Activated CD4-positive, alpha-beta T cell treated with anti-CD3 and anti-CD28 coated beads, Interleukin-2, amount 10 ng/mL, durations not matched to agents 24 days and 14 days (primary cell): ENCODE measurements at places on chromosomes 7 and 10. TPM values are rescaled to one million over a fixed set of nuclear protein-coding genes. Genes with fewer than 3 reads are reported as not detected.
A peak's percentile ranks its signal among the peaks of the same experiment; 100 is the strongest.

GRCh38 chr10:98253499-98253898 is 14.5 kb downstream of the LOXL4 start:
- DNase-seq: peak; percentile 49

Gene TSPAN12
- total RNA-seq: not detected in 2 replicates

GRCh38 chr7:74002474-74003017 is 25.4 kb upstream of the ELN start:
- DNase-seq: peak; percentile 70

Gene PTTG1IP2
- total RNA-seq: not detected in 2 replicates

- no peak for DNase-seq
These were observed 729.2 kb downstream of the LRMDA start for GRCh38 chr10:76160446-76161300.

DNA sequence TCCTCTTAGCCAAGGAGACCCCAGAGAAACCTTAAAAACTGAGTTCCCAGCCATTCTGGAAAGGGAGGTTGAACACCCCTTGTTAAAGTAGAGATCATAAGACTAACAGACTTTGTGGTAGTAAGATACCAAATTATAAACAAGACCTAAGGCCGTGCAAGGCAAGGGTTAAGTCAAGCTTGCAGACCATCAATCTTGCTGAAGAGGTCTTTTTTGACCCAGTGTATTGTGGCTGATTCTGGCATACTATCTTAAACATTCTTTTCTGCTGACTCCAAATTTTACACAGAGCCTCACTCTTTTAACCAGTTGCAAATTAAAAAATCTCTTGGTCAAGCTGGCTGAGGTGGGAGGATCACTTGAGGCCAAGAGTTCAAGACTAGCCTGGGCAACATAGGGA is 1.2 kb upstream of the TBRG4 start:
- no peak for DNase-seq

Gene TRPV5
- total RNA-seq: not detected in 2 replicates

Gene GPR26
- not detected in 2 replicates for total RNA-seq

Gene HKDC1
- total RNA-seq: 0.07 and 0.09 TPM in 2 replicates

DNA sequence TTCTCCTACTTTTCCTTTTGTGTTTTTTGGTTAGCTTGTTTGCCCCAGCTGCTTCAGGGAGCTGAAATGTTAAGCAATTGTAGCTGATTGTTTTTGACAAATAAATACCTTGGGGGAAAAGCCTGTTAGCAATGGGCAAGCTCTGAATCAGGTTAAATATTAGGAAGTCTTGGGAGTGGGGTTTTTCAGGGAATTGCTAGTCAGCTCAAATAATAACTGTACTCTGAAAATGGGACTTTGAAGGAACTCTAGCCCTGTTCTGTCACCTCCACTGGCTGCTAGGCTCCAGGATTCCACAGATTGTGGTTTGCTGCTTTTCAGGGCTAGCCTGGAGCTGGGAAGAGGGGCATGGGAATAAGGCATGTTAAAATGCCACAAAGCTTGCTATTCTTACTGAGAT is 39.5 kb downstream of the ADK start:
- no peak for DNase-seq

Gene UBTD1
- total RNA-seq: 1.8 and 2.1 TPM in 2 replicates

GRCh38 chr10:79129361-79129997 is 60.7 kb downstream of the ZMIZ1 start:
- DNase-seq: no peak

GRCh38 chr10:9875353-9875752 is 1142.3 kb upstream of the CELF2 start:
- DNase-seq: no peak

DNA sequence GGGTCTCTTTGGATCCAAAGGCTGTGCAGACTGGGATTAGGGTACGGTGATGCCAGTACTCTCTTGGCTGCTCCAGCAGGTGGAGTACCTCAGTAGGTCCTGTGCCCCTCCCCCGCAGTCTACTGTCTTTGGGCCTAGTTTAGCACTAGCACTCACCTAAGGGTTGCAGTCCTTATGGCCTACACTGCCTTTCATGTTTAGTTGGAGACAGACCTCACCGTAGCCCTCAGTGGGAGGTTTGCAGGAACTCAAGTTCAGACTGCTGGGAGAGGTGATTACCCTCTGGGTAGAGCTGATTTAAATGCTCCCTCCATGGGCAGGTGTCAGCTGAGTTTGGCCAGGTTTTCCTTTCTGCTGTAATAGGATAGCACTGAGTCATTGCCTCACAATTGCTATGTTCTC is 210.8 kb upstream of the TMEM196 start:
- no peak for DNase-seq

DNA sequence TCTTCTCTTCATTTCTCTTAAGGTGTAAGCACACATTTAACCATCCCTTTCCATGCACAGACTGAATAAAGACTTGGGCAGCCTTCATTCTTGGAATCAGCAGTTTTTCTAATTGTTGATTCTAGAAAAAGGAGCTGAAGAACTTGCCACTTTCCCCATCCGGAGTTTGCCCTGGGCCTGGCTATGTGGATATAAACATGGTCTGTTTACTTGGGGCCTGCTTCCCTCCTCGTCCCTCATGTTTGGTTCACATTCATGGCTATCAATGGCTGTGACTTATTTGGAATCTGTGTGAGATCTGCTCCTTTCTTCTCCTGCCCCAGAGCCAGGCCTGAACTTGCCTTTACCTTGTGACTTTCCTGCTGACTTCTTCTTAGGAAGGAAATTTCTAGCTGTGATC is 199.3 kb downstream of the LRMDA start:
- no peak for DNase-seq

- DNase-seq: no peak
These were observed 15.3 kb upstream of the ADD3 start for GRCh38 chr10:109992485-109992884.

Gene SUN3
- total RNA-seq: not detected in 2 replicates

DNA sequence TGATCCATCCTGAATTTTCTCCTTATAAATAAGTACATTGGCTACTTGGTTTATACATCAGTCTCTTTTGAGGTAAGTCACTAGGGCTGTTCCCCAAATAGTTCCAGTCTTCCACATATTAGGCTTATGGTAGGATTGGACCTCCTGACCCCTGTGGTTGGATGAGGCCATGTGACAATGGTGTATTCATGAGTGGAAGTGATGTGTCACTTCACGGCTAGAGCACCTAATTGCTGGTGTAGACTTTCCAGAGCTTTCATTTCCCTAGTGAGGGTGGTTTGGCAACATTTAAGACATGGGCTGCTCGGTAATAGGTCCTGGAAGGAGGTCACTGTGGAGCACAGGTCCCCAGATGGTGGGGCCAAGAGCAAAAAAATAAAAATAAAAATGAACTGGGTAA is 141.2 kb upstream of the ABCB5 start:
- no peak for DNase-seq

DNA sequence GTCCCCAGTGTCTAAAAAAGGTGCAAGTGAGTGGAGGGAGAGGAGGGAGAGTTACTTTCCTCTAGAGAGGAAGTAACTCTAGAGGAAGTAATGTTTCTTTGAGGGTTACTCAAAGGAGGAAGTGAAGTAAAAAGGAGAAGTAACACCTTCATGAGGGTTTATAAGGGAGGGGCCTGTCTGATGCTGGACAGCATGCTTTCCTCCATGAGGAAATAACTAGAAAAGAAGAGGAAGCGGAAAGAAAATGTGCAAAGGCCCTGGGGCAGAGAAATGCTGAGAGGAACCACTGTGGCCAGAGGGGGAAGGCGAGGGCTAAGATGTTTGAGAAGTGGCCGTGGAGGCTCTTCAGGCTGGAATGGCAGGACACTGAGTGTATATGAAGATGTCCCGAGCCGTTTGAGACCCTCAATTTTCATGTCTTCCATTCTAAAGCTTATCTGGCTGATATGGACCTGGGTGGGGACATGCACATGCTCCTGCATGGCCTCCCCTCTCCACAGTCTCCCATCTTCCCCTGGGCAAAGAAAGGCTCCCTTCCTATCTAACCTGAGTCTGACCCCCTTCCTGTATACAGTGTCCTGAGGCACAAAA is 3.4 kb upstream of the SLC18A2 start:
- no peak for DNase-seq

Gene GOLGA7B
- 0.33 and 0.37 TPM in 2 replicates for total RNA-seq

Gene CALCR
- total RNA-seq: not detected in 2 replicates

DNA sequence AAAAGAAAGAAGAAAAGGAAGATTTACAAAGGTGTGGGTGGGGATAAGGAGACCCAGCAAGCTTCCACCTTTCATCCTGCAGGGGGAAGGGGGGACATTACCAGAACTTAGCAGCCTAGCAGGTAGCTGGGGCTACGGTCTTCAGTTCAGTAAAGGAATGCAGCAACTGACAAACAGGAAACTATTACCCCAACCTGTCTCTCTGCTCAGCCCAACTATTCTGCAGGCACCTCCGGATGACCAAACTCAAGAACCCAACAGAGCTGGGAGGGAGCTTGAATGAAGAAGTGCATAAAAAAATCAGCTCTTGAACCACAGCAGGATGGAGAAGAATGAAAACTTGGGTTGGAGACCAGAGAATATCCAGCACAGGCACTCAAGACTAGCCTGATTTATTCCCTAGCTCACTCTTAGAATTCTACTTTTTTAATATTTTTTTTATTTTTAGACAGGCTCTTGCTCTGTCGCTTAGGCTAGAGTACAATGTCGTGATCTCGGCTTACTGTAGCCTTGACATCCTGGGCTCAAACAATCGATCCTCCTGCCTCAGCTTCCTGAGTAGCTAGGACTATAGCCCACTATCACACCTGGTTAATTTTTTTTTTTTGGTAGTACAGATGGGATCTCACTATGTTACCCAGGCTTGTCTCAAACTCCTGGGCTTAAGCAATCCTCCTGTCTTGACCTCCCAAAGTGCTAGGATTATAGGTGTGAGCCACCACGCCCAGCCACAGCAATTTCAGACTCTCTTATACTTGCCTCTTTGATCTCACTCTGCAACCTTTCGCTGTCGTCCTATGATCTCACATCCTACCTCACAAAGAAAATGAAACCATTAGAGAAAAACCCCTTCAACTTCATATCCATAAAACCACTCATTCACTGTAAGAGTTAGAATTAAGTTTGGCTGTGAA is 18.5 kb upstream of the C10orf67 start:
- DNase-seq: peak; percentile 87

Gene MMP21
- total RNA-seq: 0.14 TPM in 1 of 2 replicates, not detected in the other

- peak; percentile 59 for DNase-seq
These were observed 1.1 kb downstream of the SNX13 start for GRCh38 chr7:17939211-17939605.

Gene SPDYE11
- total RNA-seq: not detected in 2 replicates

- no peak for DNase-seq
These were observed 52.9 kb downstream of the VIPR2 start for GRCh38 chr7:159091480-159092475.

Gene LIPM
- not detected in 2 replicates for total RNA-seq

Gene PCDH15
- total RNA-seq: not detected in 2 replicates

Gene DLX5
- not detected in 2 replicates for total RNA-seq

DNA sequence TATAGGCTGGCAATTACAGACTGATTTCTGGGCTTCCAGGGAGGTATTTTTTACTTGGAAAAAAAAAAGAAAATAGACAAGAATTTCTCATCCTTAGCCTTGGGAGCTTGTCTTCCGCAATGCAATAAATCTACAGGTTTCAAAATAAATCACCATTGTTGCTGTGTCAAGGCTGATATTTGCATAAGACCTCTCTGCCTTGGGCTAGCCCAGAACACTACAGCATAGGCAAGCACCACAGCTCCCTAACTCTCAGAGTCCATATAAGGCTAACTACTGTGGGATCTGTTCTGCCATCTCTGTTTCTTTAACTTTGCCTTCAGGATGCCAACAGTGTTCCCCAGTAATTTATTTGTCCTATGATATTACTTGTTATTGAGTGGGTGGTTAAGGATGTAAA is 64.4 kb downstream of the ZWINT start:
- DNase-seq: no peak

- DNase-seq: no peak
These were observed 781.7 kb upstream of the GHITM start for GRCh38 chr10:83357627-83358026.

GRCh38 chr10:26824015-26824690 is 36.6 kb downstream of the ABI1 start:
- DNase-seq: no peak

- DNase-seq: no peak
These were observed 516.4 kb downstream of the RPS24 start for GRCh38 chr10:78550090-78550489.

DNA sequence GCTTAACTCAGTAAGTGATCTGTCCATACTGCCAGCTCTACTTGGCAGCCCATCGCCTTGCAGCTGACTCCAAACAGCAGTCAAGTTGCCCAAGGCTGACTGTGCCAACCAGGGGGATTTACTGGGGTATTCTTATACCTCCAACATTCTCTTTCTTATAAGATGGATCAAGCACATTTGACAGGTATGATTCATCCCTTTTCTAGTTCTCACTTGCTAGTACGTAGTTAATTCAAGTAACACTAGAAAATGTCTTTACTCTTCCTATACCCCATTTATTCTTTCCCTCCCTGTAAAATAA is 77.0 kb downstream of the SLC25A13 start:
- DNase-seq: no peak

GRCh38 chr7:154504918-154505317 is 452.7 kb downstream of the DPP6 start:
- no peak for DNase-seq

DNA sequence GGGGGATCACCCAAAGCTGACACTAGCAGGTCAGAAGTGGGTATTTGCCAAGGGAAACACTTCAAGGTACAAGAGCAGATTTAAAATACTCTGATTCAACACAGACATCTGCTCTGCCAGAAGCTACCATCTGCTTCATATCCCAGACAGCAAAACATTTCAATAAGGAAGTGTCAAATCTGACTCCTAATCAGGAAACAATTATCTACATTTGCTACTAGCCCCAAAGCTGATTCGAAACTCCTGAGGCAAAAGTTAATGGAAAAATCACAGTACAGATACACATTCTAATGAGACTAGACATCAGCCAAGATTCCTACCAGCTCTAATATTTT is 48.9 kb downstream of the PARD3 start:
- no peak for DNase-seq

GRCh38 chr10:66999762-67000545 is 74.1 kb downstream of the LRRTM3 start:
- DNase-seq: no peak

GRCh38 chr10:15550950-15551349 is 168.8 kb downstream of the ITGA8 start:
- no peak for DNase-seq

DNA sequence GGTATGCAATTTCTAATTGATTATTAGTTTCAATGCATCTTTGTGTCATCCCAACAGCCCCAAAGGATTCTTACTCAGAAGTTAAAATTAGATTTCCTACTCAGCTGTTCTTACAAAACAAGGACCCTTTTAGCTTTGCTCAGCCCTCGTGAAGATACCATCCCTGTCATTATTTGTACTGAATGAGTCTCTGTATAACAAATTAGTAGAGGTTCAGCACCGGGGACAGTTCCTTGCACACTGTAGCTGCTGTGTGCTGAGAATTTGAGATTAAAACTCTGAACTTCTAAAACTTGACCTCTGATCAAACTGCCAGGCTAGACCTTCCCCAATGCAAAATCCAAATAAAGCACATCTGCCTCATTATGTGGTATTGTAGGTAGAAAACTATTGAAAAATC is 299.1 kb downstream of the LHFPL3 start:
- peak; percentile 67 for DNase-seq
